NCI-H187 (cell line): ENCODE measurements at places on chromosomes 2 and 18.
A peak's percentile ranks its signal among the peaks of the same experiment; 100 is the strongest.

DNA sequence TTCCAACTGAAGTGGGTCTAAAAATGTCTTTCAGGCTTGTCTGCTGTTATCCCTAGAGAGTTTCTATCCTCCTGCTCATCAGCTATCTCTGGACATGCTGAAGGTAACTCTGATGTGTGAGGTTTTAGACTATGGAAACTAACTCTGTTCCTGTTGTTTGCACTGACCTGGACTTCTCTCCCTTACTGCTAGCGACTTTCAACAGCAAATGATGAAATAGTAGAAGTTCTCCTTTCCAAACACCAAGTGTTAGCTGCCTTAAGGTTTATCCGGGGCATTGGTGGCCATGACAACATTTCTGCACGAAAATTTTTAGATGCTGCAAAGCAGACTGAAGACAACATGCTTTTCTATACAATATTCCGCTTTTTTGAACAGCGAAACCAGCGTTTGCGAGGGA is 26.9 kb downstream of the RMC1 start:
- no peak for DNase-seq

DNA sequence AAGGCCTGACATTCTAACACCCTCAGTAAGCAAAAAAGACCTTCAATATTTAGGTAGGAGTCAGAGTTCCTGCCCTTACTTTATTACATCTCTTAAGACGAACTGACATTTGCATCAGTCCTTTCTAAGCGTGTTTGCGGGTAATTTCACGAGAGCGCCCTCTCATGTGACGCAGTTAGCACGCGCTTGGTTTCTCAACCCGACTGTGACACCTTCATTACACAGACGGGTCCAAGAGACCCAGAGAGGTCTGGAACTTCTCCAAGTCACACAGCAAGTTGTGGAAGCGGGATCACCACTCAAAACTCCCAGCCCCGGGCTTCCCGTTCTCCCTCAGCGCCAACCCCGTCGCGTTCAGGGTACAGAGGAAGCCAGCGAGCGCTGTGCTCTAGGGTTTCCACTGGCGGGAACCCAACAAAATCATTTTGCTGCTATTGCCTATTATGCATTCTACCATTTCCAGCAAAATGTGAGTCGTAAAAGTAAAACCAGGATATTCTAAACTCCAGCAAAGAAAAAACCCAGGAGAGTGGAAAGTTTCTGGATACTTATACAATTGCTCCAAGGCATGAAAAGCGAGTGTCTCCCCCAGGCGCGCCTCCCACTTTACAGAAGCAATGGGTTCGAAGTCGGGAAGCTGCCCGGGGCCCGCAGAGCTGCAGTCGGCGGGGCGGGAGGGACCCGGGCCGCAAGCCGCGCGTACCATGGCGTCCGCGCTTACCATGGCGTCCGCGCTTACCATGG is 601 bp downstream of the ENOSF1 start:
- DNase-seq = peak; percentile 20

DNA sequence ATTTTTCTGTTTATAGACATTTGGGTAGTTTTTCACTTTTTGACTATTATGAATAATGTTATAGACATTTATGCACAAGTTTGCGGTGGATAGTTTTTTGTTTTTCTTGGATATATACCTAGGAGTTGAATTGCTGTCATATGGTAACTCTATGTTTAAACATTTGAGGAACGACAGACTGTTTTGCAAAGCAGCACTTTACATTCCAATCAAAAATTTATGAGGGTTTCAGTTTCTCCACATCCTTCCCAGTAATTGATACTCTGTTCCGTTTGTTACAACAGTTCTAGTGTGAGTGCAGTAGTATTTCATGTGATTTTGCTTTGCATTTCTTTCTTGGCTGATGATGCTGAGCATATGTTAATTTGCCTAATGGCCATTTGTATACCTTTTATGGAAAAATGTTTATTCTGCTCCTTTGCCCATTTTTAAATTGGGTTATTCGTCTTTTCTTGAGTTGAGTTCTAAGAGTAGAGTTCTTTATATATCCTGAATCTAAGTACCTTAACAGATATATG is 617.3 kb upstream of the LRATD1 start:
- no peak for DNase-seq

GRCh38 chr2:208329485-208329884 is 63.4 kb downstream of the PIKFYVE start:
- DNase-seq = no peak

DNA sequence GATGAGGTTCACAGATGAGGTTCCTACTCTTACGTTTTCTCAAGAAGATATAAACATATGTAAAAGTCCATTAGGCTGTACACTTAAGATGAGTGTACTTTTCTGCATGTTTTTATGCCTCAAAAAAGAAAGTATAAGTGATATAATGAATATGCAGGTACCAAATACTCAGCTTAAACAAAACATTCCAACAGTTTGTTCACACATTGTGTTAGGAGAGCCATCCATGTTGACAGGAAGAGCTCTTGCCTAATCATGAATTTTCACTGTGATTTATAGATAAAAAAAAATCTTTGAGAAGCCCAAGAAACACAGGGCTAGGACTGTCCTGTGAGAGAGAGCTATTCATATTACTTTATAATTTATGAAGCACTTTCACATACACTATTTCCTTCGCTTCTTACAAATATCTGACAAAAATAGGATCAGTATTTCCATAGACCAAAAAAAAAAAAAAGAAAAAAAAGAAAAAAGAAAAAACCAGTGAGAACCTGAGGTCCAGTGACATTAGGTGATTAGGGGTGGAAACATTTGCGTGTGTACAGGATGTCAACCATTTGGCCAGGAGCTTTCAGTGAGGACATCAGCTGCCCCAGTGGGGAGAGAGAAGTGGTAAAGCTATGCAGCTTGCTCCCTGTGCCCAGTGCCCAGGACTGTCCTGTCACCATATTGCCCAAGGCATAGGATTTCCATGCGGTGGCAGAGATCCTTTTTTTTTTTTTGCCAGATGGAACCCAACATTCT is 38.7 kb downstream of the BUB1 start:
- DNase-seq = no peak

GRCh38 chr18:51941999-51942398 is 398.0 kb upstream of the DCC start:
- no peak for DNase-seq

DNA sequence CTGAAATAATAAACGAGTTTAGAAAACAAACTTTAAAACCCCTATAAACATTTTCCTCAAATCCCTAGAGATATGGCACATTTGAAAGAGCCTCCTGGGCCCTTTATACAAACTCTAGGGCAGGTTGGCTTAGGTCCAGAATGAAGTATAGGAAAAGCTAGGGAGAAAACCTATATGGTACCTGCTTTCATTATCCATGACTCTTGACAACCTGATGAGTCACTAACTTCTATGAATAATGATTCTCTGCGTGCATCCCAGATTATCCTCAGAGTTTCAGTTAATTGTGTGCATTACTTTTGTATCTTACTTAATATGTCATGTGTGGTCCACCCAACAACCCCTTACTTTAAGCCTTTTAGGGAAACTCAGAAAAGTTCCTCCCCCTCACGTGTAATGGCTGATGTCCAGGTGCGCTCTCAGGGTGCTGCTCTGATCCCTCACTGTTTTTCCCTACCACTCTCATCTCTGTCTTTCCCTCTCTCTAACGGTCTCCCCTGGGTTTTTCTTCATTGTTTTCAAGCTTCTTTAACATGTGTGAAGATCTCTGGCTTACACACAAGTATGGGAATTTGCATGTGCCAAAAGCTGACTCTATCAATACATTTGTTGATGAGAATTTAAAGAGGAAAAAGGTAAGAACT is 78.5 kb downstream of the LRP1B start:
- no peak for DNase-seq

GRCh38 chr2:72994991-72995380 is 76.5 kb downstream of the SFXN5 start:
- no peak for DNase-seq

GRCh38 chr2:64300066-64300465 is 153.9 kb upstream of the LGALSL start:
- DNase-seq = no peak

GRCh38 chr2:215260097-215260677 is 51.7 kb upstream of the ATIC start:
- no peak for DNase-seq

- DNase-seq = no peak
Measured at GRCh38 chr2:172216477-172216876, 113.8 kb upstream of the DLX2 start.

DNA sequence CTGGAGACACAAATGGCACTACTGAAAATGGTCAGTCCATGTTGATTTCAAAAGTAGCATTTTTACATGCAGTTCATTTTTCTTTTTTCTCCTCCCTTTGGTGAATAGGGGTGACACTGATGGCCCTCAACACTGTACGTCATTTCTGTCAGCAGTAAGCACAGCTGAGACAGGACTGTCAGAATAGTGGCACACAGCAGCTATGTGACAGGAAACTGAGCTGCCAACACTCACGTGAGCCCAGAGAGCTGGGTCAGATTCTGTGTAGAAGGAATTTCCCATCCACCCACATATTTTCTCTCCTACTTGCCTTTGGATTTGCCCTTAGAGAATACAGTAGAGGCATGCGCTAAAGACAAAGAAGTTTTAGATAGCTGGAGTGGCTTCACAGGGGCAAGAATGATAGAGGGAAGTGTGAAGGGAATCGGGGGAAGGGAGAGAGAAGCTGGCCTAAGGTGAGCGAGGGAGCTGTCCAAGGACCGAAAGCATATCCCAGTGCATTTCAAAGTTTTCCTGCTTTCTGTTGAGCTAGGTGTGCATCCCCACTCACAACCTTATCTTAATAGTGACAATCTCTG is 476.6 kb downstream of the CNTNAP5 start:
- no peak for DNase-seq

GRCh38 chr18:63869851-63870250 is 17.7 kb upstream of the SERPINB2 start:
- DNase-seq = no peak

GRCh38 chr18:31386741-31387140 is 10.2 kb downstream of the DSG4 start:
- DNase-seq = no peak

DNA sequence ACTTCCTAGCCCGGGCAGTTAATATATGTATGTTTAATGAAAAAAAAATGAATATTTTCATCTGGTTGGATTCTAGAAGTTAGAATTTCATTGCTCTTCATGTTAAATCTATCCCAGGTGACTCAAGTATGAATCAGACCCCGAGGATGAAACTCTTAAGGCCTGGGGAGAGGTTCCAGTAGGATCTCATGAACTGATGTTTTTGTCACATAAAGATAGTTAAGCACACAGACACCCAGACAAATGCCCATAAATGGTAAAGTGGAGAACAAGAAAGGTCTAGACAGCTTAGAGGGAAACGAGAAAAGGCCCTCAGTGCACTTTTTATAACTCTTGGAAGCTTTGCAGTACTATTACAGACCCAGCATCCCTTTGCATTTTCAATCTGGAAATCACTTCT is 114.1 kb downstream of the RIF1 start:
- no peak for DNase-seq

DNA sequence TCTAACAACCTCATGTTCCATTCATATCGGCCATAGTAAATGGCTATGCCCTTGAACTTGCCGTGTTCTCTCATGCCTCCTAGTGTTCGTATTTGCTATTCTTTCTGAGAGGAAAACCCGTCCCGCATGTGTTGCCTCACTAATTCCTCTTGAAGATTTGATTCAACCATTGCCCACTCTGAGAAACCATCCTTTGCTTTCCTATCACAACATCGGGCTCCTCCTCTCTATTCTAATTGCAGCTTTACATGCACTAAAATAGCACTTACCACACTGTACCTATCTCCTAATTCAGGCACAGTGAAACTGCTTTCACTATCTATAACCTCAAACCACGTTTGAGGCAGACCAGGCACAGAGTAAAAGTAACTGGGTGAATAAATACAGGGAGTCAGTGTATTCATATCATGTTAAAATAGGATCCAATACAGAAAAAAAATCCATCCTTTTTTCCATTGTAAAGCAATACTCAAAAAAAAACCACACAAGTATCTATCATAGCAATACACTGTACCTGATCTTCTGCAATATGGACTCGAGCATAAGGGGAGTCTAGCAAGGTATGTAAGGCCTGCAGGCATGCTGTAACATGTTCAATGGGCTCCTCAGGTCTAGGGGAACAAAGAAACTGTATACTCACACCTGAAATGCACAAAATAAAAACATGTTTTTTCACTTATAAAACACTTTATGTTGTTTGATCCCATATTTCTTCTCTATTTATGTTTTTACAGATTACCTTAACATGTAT is 39.0 kb upstream of the STRN start:
- no peak for DNase-seq

DNA sequence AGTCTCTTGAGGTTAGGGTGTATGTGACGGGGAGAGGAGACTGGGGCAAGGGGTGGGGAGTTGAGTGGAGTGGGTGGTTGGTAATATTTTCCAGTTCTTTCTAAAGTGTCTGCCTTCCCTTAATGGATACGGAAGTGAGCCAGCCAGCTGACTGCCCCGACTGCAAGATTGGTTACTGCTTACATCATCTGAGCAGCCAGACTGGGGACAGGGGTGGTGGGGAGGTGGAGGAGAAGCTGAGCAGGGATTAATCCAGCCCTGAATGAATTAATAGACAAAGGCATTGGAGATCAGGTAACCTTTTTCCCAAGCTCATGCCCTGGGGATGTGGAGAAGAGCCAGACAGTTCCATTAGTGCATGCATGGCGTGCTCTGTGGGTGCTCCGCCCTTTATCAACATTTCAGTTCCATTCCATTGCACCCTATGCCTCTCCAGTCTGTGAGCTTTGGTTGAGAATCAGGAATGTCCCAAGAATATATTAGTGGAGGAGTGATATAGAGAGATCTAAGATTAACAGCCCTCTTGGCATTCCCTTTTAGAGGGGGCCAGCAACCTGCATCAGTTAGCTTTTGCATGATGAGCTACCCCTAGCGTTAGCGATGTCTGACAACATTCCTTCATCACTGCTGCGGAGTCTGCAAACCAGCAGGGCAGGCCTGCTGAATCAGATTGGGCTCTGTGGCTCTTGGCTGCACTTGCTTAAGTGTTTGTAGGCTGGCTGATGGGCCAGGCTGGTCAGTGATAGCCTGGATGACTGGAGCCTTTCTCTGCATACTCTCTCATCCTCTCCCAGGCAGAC is 67.4 kb downstream of the TNP1 start:
- DNase-seq = no peak

DNA sequence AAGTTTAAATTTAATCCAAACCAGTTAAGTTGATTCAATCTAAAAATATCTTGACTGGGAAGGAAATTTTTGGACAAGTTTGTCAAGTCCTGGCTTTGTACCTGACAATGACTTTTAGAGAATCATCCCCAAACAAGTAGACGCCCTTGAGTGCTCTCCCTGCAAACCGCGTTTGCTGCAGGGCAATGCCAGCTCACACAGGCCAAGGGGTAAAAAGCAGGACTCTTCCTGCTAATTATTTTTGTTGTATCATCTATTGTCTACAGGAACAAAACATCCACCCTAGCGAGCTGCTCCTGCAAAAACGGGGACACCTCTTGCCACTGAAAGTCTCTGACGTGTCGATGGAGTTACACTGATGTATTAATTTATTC is 10.9 kb downstream of the ID2 start:
- DNase-seq = no peak

GRCh38 chr2:15968280-15969178 is 28.2 kb downstream of the MYCN start:
- DNase-seq = no peak
